ENCODE measurements at places on chromosomes 3 and 15.

GRCh38 chr3:114632757-114633424 lies 339.1 kb downstream of the TIGIT start:
- no peak for DNase-seq

DNA sequence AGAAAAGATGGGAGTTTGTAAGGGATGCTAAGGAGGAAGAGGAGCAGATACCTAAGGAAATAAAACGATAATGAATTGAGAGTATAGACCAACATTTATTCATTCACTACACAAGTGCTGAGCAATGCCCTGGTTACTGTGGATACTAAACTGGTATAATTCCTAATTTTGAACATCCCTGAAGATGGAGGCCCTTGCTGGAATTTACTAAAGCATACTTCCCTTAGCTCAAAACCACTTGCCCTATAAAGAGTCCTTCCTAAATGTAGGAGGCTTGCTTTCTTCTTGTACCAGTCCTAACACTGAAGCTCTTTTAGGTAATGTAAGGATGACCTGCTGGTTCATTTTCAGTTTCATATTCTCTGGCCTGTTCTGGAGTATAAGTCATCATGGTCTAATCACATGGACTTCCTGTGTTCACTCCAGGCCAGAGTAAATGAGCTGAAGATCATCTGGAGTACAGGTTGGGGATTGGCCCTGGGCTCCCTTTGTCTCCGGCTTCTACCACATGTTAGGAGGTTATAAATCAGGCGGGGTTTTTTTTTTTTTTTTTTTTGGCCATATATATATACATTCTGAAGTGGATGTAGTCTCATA lies 40.1 kb upstream of the MTMR10 start:
- DNase-seq = no peak

- no peak for DNase-seq
Observed at GRCh38 chr3:80055306-80055705, 287.5 kb upstream of the ROBO1 start.

GRCh38 chr3:48432411-48433371 lies 2.8 kb upstream of the PLXNB1 start:
- no peak for DNase-seq

DNA sequence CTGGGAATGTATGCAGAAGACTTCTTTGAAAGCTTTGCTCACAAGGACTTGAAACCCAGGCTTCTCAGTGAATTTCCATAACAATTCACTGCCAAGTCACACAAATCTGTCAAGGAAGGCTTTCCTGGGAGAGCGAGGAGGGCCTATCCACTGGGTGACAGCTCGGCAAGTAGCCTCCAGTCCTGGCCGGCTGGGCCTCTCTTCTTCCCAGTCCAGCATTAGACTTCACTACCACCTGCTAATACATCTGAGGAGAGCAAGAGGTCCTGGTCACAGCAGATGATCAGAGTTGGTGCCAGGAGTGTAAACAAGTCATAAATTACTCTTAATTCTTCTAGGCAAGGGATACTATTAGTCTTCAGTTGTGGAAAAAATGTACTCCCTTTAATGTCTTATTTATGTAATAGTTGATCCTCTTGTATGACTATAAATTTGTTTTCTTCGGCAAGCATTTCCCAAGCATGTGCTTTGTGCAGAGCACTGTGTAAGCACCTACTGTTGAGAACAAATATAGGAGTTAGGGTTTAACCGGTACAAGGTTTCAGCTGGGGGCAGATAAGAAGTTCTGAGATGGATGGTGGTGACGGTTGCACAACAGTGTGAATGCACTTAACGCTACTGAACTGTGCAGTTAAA lies 162.9 kb downstream of the VGLL4 start:
- DNase-seq = no peak

GRCh38 chr3:64120876-64121275 lies 97.6 kb upstream of the PSMD6 start:
- DNase-seq = no peak

- no peak for DNase-seq
Observed at GRCh38 chr3:71701251-71701762, 23.9 kb downstream of the EIF4E3 start.

DNA sequence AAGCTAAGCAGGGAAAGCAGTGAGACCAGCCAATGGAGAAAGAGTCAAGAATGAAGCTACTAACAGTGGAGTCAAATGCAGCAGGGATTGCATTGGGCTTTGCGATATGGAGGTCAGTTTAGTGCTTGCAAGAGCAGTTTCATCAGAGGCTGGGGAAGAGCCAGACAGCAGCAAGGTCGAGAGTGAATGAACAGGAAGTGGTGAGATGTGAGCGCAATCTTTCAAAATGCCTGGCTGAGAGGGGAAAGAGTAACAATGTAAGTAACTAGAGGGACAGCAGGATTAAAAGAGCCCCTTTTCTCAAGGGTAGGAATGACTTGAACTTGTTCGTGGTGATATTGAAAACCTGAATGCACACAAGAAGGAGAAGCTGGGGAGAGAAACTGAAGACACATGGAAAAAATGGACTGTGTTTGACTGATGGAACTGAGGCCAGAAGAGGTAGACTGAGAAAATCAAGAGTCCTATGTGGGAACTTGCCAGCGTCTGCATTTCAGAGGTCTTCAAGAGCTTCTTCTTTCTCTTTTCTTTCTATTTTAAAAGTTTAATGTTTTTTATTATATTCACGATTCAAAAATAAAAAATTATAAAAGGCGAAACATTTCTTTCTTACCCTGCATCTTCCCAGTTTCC lies 30.6 kb upstream of the GPR160 start:
- DNase-seq = no peak

DNA sequence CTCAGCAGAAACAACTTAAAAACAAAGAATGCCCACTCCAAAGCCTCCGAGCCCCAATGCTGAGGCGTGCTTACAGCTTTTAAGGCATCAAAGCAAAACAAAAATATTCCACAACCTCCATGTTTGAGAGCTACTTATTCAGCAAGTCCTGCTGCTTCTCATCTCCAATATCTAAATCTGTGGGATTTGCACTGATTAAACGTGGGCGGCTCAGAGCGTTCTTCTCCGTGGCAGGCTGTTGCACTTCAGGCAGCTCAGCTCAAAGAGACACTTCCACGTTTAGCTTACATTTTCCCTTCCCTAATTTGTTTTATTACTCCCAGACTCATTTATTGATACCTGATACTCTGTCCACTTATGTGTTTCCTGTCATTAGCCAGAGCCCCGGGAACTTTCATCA lies 282.6 kb upstream of the MCTP2 start:
- no peak for DNase-seq
